ENCODE measurements at places on chromosomes 6 and 20.

- DNase-seq, result peak; percentile 20
Measured at GRCh38 chr6:4055420-4056041, 23.4 kb downstream of the FAM217A start.

GRCh38 chr20:48406912-48407340, 420.9 kb downstream of the PREX1 start:
- no peak for DNase-seq

- no peak for DNase-seq
Measured at GRCh38 chr6:132126150-132126549, 175.0 kb upstream of the CCN2 start.

GRCh38 chr20:39885975-39886649, 802.9 kb downstream of the MAFB start:
- peak; percentile 46 for DNase-seq

GRCh38 chr20:61186771-61187472, 65.1 kb upstream of the CDH4 start:
- no peak for DNase-seq

DNA sequence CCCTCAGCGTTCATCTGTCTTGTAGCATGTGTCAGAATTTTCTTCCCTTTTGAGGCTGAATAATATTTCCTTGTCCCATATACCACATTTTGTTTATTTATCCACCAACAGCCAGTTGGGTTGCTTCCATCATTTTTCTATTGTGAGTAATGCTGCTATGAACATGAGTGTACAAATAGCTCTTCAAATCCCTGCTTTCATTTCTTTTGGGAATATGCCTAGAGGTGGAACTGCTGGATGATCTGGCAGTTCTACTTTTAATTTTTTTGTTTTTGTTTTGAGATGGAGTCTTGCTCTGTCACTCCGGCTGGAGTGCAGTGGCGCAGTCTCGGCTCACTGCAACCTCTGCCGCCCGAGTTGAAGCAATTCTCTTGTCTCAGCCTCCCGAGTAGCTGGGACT, 64.7 kb downstream of the SASH1 start:
- DNase-seq, result no peak

Measured in KBM-7 (cell line).